ENCODE measurements at places on chromosomes 3 and 15.

GRCh38 chr3:82378392-82378791 is 616.9 kb upstream of the GBE1 start:
- no peak for DNase-seq

DNA sequence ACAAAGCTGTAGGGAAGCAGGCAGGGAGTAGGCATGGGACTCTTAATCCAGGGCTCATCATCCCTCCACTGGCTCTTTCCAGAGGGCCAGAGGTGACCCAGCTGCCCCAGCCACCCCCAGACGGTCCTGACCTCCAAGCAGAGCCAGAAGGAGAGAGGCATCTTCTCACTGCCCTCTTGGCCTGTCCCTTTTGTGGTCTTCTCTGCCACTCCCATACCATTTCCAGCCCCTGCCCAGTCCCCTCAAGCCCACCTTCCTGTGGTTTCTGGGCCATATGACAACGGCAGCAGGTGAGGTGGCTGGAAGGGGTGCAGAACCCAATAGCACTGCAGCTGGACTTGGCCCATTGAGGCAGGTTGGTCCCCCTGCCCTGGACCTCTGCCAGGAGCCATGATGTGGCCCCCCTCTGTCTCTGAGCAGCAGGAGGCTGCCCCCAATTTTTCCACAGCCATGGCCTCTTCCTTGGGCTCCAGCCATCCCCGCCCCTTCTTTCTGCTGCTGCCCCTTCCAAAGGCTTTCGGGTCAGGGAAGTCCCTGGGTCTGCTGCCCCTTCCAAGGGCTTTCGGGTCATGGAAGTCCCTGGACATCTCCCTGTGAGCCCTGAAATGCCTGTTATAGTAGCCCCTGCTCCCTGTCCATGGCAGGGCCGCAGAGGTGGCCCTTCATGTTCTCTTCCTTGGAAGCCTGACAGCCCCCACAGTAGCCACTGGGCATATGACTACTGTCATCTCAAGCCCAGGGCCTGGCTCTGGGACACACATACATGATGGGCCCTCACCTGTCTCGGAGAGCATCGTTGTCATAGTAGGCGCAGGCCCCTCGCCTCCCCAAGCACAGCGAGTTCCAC is 39.5 kb upstream of the RAB6B start:
- DNase-seq, result no peak

- DNase-seq, result no peak
Measured at GRCh38 chr3:98058244-98058960, 23.3 kb upstream of the GABRR3 start.

- no peak for DNase-seq
Measured at GRCh38 chr3:22007368-22007767, 256.4 kb upstream of the ZNF385D start.

GRCh38 chr3:14389166-14389606 is 13.2 kb upstream of the SLC6A6 start:
- DNase-seq, result no peak

DNA sequence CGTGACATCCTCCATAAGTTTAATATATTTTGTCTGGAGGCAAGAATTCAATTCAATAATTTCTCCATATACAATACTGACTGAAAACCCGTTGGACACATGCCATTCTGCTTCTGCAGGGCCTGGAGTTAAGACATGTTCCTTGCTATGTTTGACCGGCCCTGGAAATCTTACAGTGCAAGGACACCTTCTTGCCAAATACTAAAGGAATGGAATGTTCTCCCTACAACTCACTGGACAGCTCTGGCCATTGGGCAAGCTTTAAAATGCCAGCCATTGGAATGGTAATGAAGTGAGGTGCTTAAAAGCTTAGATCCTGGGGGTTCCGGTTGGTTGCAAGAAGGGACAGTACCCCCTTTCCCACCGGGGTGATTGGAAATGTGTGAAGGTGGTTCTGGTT is 329.8 kb upstream of the PROK2 start:
- no peak for DNase-seq

GRCh38 chr3:141432904-141433303 is 53.9 kb upstream of the RASA2 start:
- DNase-seq, result no peak

DNA sequence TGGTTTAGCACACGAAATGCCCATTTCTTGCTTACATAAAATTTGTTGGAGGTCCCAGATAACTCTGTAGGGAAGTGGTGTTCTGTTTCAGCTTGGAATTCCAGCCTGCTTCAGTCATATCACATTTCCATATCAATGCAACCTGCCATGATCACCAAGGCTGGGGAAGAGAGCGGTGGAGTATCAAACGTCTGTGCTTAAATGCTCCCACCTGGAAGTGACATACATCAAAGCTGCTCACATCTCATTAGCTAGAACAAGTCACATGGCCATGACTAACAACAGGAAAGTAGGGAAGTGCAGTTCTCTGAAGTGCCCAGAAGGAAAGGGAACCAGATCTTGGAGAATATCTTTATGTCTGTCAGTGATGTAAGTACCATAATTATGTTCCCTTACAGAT is 130.2 kb upstream of the CFAP20DC start:
- no peak for DNase-seq

DNA sequence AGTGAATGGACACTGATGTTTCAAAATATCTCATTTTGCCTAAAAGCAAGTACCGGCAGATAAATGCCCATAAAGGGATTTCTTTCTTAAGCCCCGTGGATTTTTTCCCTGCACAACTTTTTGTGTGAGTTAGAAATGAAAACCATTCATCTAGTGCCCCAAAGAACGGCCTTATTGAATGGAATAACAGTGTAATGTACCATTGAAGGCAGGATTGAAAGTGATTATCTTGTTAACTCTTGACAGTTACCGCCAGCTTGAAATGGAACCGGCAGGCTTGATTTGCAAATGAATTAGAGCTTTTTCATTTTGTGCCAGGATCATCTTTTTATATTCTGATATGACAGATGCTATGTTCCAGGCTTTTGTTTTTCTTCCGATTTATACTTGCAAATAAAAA is 162.2 kb downstream of the RSRC1 start:
- no peak for DNase-seq

Data from esophagus squamous epithelium (tissue), 5 donors.